Endodermal cell (in vitro differentiated cells): ENCODE measurements at places on chromosomes 1 and 21. TPM values are rescaled to one million over a fixed set of nuclear protein-coding genes. Genes with fewer than 3 reads are reported as not detected.

- H3K4me1 ChIP-seq, result no peaks in the 10 kb centered on the region
- H3K36me3 ChIP-seq, result no peaks in the 10 kb centered on the region
- H3K27me3 ChIP-seq, result no peaks in the 10 kb centered on the region
These were observed 431.0 kb upstream of the USP24 start for GRCh38 chr1:55646181-55646580.

DNA sequence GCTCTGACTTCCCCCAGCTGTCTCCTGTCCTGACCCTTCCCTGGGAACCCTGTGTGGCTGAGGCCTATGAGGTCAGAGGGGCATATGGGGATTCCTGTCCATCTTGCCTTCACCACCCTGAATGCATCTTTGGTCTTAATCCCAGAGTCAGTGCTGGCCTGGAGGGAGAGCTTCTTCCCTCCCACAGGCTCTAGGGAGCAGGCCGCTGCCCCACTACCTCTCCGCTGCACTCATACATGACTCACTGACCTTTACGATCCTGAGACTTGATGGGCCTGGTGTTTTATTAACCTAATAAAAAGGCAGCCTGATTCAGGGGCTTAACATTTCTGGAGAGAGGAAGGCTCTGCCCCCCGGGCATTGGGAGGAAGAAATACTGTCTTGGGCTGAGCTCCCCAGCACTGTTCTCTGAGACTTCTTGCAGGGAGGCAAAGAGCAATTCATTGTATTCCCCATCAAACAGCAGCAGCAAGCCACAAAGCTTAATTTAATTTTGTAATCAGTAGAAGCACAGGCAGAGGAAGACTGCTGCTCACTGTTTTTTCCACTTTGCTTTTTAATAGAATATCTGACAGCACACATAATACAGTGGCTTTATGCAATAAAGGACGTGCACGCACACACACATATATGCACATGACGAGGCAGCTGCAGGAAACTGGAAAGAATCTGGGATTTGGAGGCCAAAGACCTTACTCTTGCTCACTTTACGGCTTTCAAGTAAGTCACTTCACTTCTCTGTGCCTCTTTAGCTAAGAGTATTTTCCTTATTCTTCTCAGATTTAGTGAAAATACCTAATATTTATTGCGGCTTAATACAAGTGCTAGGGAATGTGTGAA lies 89.2 kb upstream of the GRIK3 start:
- H3K4me1 ChIP-seq, result no peaks in the 10 kb centered on the region
- no peak for DNase-seq
- H3K27ac ChIP-seq, result no peak overlapping the region

DNA sequence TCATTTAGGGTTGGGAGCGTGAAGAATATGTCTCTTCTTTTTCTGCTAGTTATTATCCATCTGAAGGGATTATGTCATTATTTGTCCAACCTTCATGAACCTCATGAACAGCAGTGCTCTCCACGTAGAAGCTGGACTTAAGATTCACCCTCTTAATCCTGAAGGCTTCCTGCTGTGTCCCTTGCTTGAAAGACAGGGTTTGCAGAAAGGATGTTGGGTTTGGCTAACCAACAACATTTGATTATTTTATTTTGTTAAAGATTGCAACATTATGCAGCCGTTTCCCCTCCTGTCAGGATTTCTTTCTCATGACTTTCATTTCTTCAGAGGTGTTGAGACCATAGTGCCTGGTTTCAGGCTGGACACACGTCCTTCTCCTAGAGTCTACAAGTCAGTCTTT lies 75.2 kb downstream of the NGF start:
- H3K36me3 ChIP-seq, result no peaks in the 10 kb centered on the region
- H3K4me3 ChIP-seq, result no peak overlapping the region
- H3K27me3 ChIP-seq, result no peaks in the 10 kb centered on the region
- no peaks in the 10 kb centered on the region for H3K4me1 ChIP-seq

DNA sequence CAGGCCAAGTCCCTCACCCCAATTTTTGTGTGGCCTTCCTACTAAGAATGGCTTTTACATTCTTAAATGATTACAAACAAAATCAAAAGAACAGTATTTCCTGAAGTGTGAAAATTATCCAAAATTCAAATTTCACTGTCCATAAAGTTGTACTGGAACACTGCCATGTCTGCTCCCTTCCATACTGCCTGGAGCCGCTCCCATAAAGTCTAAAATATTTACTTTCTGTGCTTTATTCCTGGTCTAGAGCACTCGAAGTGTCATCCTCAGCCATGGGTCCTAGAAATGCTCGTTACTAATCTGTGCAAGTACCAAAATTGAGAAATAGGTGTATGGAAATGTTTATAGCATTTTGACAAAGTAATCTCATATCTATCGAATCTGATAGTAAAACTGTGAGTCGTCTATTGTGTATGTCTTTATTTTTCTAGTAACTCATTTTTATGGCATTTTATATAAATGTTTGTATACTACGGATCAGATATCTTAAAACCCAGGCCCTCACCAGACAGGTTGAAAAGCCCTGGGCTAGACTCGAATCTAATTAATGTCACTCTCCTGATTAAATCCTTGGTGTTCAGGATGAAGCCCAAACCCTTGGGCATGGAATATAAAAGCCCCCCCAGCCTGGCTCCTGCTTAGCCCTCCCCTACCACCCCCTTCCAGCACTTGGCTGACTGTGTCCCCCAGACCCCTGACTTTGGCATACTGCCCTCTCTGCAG lies 4.9 kb downstream of the LBR start:
- no peak overlapping the region for H3K4me3 ChIP-seq
- no peak for DNase-seq
- H3K27ac ChIP-seq, result no peak overlapping the region
- peaks cover 48% of the 10 kb centered on the region for H3K36me3 ChIP-seq
- H3K4me1 ChIP-seq, result peaks cover 4% of the 10 kb centered on the region

GRCh38 chr1:65068202-65069010 lies 79.6 kb upstream of the AK4 start:
- H3K4me3 ChIP-seq, result peak overlapping the region; percentile 87
- DNase-seq, result no peak
- no peaks in the 10 kb centered on the region for H3K36me3 ChIP-seq
- no peaks in the 10 kb centered on the region for H3K27me3 ChIP-seq
- peaks cover 6% of the 10 kb centered on the region for H3K4me1 ChIP-seq
- H3K27ac ChIP-seq, result peak overlapping the region; percentile 82

DNA sequence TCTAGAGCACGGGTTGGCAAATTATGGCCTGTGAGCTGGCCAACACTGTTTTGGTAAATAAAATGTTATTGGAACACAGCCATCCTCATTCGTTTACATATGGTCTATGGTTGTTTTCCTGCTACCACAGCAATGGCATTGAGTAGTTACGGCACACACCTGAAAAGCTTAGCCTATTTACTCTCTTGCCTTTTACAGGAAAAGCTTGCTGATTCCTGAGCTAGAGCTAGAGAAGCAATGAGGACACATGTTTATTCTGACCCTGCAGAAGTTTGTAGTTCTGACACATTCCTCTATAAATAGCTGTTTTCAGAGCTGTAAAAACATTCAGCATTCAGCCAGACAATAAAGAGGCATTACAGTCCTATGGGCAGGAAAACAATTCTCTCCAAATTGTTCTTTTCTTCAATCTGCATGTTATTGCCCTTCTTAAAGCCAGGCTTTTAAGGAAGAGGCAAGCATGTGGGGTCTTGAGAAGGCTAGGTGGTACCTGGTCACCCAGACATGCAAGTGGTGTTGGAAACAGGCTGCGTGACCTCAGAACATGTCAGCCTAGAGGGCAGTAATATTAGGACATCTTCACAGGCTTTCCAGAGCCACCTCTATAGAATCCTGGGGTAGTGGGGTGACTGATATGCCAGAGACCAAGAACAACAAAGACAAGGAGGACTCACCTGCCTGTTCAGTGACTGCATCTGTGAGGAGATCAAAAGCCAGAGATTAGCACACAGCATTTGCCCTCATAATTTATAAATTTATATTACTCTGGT lies 1.6 kb downstream of the FCRL2 start:
- H3K36me3 ChIP-seq, result no peaks in the 10 kb centered on the region
- no peak overlapping the region for H3K27ac ChIP-seq
- no peak for DNase-seq

DNA sequence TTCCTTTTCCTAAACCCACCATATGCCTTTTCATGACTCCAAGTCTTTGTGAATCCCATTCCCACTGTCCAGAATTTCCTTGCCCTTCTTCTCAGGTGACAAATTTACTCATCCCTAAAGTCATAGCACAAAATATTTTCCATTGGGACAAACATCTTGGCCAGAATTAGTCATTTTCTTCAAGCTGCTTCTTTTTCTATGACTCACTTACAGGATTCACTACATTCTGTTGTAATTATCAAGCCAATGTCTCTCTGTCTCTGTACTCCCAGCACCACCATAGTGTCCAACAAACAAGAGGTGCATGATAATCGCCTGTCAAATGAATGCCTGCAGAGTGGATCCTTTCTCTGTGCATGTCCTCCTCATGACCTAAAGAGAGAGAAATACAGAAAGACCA lies 37.8 kb downstream of the SGIP1 start:
- no peak for DNase-seq
- H3K27ac ChIP-seq, result no peak overlapping the region
- H3K36me3 ChIP-seq, result no peaks in the 10 kb centered on the region
- no peaks in the 10 kb centered on the region for H3K27me3 ChIP-seq
- peaks cover 3% of the 10 kb centered on the region for H3K4me1 ChIP-seq
- H3K4me3 ChIP-seq, result no peak overlapping the region

Gene RNF11
- total RNA-seq, result 103 to 107 TPM (median 103 TPM) in 3 replicates

Gene CACNA1E
- total RNA-seq, result 3.9 to 5.8 TPM (median 4.2 TPM) in 3 replicates

Gene OPRD1
- total RNA-seq, result 0.38 to 1.2 TPM (median 0.75 TPM) in 3 replicates

Gene CCDC18
- 13.8 and 15.6 TPM in 2 replicates for total RNA-seq
